T-helper 17 cell (primary cell): ENCODE measurements at places on chromosomes 3 and 15. TPM values are rescaled to one million over a fixed set of nuclear protein-coding genes. Genes with fewer than 3 reads are reported as not detected.
A peak's percentile ranks its signal among the peaks of the same experiment; 100 is the strongest.

Gene P2RY13
- 0.26 TPM for total RNA-seq

Gene NPAP1
- not detected for total RNA-seq

Gene MUC20
- total RNA-seq, result 6.4 TPM

Gene CCDC32
- total RNA-seq, result 28.5 TPM

Gene AADAC
- not detected for total RNA-seq

DNA sequence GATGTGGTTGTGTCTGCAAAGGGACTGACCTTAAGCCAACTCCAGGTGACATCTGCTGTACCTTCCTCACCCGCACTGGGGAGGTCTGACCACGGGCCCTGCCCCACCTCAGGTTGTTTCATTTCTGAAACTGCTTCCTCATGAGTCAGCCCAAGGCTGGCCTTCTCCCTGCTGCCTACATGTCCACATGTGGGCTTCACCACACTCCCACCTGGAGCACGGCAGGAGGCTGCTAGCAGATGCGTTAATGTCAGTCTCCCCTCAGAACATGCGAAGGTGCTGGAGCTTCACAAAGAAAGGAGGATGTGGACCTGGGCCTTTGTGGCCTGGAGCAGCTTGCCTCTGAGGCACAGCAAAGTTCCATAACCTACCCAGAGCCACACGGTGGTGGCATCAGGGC lies 69.4 kb upstream of the PLXNA1 start:
- no peak overlapping the region for H3K4me3 ChIP-seq
- no peak for DNase-seq
- H3K4me1 ChIP-seq, result peaks cover 32% of the 10 kb centered on the region
- no peaks in the 10 kb centered on the region for H3K36me3 ChIP-seq
- H3K27ac ChIP-seq, result peak overlapping the region; percentile 59

DNA sequence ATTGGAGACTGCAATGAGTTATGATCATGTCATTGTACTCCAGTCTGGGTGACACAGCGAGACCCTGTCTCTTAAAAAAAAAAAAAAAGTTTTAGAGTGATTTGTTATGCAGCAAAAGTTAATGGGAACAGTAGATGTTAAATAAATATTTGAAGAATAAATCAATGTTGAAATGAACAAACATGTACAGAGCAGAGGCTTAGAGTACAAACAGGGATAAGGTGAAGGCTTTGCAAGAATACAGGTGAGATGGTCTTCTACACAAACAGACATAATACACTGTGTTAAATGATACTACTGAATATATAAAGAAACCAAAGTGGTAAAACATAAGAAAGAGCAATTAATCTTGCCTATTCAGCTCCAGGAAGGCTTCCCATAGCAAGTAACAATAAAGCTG lies 265.4 kb downstream of the CNTN3 start:
- H3K27ac ChIP-seq, result no peak overlapping the region
- H3K27me3 ChIP-seq, result no peaks in the 10 kb centered on the region
- no peaks in the 10 kb centered on the region for H3K36me3 ChIP-seq
- DNase-seq, result no peak
- no peak overlapping the region for H3K4me3 ChIP-seq
- no peaks in the 10 kb centered on the region for H3K4me1 ChIP-seq

DNA sequence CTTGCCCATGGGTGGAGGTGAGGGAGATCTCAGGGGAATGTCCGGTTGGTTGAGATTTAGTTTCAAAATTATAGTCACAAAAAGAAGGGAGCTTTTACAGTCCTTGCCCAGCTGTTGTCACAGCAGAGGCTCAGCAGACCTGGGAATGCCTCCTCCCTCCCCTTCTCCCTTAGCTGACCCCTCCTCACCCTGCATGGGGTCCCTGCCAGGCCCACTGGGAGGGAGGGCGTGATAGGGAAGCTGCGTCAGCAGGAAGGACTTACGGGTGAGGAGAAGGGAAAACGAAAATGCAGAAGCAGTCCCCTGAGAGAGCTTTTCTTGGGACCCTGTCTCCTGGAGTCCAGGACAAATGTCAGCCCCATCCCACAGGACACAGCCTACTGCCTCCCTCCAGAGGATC lies 18.9 kb downstream of the SCN5A start:
- H3K4me3 ChIP-seq, result no peak overlapping the region
- no peaks in the 10 kb centered on the region for H3K36me3 ChIP-seq
- DNase-seq, result no peak
- H3K27me3 ChIP-seq, result peaks cover 25% of the 10 kb centered on the region

- H3K27me3 ChIP-seq, result peaks cover 5% of the 10 kb centered on the region
- no peak for DNase-seq
- no peak overlapping the region for H3K4me3 ChIP-seq
Observed at GRCh38 chr15:85154061-85154460, 172.4 kb downstream of the PDE8A start.

DNA sequence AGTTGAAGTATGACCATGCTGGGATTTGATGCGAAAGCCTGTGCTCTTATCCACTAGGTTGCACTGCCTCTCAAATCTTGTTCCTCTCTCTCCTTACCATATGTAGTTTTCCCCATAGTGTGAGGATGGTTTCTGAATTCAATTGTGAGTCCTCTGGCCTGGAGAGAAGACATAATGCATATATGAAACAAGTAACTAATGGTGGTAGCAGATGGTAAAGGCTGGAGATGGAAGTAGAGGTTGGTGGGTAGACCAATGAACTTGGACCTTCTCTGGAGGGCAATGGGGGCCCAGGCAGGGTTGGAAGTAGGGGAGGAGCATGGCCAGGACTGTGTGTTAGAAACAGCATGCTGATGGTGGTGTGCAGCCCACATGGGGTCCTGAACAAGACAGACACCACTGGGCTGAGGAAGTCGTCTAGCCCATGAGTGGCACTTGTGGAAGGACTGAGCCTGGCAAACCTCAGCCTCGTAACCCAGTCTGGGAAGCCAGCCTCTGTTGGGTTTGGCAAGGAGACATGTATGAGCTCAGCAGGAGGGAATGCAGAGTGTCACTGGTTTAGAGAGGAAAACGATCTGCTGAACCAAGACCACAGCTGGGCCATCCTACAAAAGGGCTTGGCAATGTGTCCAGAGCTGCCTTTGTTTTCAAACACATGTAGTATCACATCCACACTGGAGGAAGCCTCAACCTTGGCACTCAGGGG lies 18.5 kb upstream of the LMCD1 start:
- DNase-seq, result no peak
- H3K27ac ChIP-seq, result no peak overlapping the region
- H3K4me3 ChIP-seq, result no peak overlapping the region
- no peaks in the 10 kb centered on the region for H3K27me3 ChIP-seq
- no peaks in the 10 kb centered on the region for H3K36me3 ChIP-seq

DNA sequence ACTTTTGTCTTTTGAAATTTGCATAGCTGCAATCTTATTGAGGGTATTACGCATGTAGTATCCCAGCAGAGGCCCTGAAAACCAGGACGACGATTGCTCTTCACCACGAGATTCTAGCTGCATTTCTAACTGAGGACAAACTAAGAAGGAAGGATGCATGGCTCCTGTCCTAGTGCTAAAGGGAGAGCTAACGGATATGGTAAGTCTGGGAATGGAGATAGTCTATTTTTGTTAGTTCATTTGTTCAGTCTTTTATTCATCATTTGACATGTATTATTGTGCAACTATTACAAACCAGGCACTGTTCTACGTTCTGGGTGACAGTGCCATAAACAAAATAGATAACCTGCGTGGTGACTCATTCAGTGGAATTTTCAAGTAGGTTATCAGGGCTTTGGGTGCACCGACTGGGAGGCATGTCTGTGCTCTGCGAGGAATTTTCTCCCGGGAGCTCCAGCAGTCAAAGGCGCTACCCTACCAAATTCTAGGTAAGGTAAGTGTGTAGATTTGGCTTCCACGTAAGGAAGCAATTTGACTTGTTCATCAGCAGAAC lies 51.9 kb upstream of the ETV5 start:
- peaks cover 2% of the 10 kb centered on the region for H3K36me3 ChIP-seq
- DNase-seq, result no peak
- H3K27me3 ChIP-seq, result peaks cover 47% of the 10 kb centered on the region
- no peaks in the 10 kb centered on the region for H3K4me1 ChIP-seq

- peak overlapping the region; percentile 76 for H3K4me3 ChIP-seq
- H3K4me1 ChIP-seq, result peaks cover 23% of the 10 kb centered on the region
- peaks cover 60% of the 10 kb centered on the region for H3K27me3 ChIP-seq
- peaks cover 14% of the 10 kb centered on the region for H3K36me3 ChIP-seq
Observed at GRCh38 chr3:13547591-13548371, 1.1 kb upstream of the FBLN2 start.

DNA sequence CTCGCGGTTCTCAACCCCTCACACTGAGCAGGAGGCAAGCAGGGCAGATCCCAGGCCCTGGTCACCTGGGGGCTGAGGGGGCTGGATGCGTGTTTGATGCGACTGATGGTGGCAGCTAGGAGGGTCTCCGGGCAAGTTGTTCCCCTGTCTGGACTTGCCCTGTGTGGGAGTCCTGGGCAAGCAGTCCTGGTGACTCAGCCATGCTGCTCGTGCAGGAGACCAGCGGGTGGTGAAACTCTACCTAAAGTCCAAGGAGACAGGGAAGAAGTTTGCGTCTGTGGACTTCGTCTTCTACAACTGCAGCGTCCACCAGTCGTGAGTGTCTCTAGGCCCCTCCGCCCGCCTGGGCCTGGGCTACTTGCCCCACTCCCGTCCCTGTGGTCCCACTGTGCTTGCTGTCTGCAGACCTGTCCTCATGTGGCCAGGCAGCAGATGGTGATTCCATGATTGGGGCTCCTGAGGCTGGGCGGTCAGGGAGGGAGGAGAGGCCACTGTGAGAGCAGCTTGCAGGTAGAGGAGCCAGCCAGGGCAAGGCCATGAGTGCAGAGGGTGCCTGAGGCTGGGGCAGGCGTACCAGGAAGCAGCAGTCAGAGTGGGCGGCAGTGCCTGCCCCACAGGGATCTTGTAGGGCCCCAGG lies 23.1 kb downstream of the PLXNA1 start:
- DNase-seq, result no peak
- H3K4me1 ChIP-seq, result no peaks in the 10 kb centered on the region

DNA sequence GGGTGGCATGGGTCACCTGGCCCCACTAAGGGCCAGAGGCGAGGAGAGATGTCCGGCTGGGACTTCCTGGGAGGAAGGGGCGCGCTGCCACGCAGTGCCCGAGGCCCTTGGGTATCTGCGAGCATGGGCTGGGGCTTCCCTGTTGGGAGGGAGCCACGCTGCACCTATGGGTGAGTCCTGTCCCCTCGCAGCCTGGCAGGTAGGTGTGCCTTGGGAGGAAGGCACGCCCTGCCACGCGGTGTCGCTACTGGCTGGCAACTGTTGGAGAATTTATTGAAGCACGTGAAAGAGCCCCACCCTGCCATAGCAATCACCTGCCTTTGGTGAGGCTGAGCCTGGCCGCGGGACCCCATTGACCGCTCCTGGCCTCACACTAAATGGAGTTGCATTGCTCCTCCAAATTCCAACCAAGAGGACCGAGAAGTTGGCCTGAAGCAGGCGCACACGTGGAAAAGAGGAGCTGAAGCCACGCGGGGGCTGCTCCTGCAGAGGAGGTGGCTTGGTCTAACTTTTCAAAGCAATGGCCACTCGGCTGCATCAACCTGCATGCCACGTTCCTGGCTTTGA lies 134.2 kb downstream of the TJP1 start:
- no peaks in the 10 kb centered on the region for H3K4me1 ChIP-seq
- DNase-seq, result no peak
- H3K27ac ChIP-seq, result no peak overlapping the region
- no peak overlapping the region for H3K4me3 ChIP-seq

DNA sequence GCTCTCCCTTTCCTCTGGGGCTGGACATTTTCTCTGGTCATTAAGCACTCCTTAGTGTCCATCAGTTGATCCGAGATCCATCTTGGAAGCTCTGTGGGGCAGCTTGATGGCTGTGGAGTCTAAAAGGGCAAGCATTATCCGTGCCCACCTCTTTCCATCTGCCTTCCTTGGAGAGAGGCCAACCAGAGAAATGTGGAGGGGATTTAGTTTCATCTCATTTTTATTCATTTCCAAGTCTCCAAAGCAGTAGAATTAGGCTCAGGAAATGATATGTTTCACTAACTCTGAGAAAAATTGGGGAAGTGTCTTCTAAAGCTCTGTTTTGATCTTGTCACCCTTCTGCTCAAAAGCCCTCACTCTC lies 95.9 kb upstream of the KLHL25 start:
- peaks cover 49% of the 10 kb centered on the region for H3K27me3 ChIP-seq
- no peak overlapping the region for H3K4me3 ChIP-seq
- H3K27ac ChIP-seq, result no peak overlapping the region
- H3K36me3 ChIP-seq, result peaks cover 11% of the 10 kb centered on the region
- H3K4me1 ChIP-seq, result peaks cover 7% of the 10 kb centered on the region

GRCh38 chr15:84811151-84811550 lies 6.0 kb upstream of the ALPK3 start:
- no peak overlapping the region for H3K4me3 ChIP-seq
- H3K4me1 ChIP-seq, result peaks cover 3% of the 10 kb centered on the region
- DNase-seq, result no peak
- no peak overlapping the region for H3K27ac ChIP-seq
- peaks cover 19% of the 10 kb centered on the region for H3K27me3 ChIP-seq

DNA sequence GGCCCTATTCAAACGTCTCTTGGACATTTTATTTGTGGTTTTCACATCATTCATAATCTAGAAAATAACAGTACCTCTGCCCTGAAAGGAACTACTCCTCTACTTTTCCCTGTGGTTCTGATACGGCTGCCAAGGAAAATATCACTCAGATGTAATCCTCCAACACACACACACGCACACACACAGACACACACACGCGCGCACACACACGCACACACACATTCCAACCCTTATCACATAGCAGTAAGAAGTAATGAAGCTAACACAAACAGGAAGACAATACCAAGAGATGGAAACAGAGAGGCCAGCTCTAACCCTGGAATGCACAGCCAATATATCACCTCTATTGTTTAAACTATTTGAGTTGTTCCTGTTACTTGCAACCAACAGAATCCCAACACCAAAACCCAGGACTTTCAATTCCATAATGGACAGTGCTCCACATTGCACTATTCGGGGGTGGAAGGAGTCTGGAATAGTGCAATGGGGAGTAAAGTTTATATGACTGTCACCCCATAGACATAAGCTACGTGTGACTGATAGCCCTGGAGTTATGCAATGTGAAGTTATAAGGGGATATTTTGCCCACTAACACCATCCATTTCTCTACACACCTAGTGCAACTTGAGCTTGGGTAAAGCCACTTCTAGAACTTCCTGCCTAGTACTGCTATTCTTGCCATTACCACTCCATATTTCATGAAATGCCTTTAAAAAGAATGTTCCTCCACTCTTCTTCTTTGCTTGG lies 71.3 kb upstream of the FNDC3B start:
- DNase-seq, result no peak
- no peaks in the 10 kb centered on the region for H3K27me3 ChIP-seq
- no peak overlapping the region for H3K27ac ChIP-seq
- H3K36me3 ChIP-seq, result no peaks in the 10 kb centered on the region
- no peak overlapping the region for H3K4me3 ChIP-seq

- peak overlapping the region; percentile 83 for H3K27ac ChIP-seq
- H3K4me3 ChIP-seq, result peak overlapping the region; percentile 85
- H3K36me3 ChIP-seq, result no peaks in the 10 kb centered on the region
- peak; percentile 37 for DNase-seq
- no peaks in the 10 kb centered on the region for H3K27me3 ChIP-seq
Observed at GRCh38 chr3:196219194-196219969, 3.0 kb downstream of the SLC51A start.
